ENCODE measurements at places on chromosomes 7 and 10.

DNA sequence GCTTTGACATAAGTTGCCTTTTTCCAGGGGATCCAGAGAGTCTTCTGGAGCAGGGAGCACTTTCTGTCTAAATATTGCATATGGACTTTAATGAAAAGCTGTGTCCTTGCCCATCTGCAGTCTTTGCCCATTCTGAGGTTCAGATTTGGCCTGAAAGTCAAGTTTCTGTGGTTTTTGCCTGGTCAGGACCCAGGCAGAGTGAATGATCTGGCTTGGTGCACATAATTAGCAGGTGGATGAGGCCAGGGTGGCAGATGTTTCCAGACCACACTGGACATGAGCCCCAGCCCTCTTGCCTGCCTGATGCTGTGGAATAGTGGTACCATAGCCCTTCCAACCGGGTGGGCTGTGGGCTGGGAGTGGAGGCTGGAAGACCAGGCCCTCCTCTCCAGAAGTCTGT is 11.0 kb downstream of the HECW1 start:
- DNase-seq = no peak

DNA sequence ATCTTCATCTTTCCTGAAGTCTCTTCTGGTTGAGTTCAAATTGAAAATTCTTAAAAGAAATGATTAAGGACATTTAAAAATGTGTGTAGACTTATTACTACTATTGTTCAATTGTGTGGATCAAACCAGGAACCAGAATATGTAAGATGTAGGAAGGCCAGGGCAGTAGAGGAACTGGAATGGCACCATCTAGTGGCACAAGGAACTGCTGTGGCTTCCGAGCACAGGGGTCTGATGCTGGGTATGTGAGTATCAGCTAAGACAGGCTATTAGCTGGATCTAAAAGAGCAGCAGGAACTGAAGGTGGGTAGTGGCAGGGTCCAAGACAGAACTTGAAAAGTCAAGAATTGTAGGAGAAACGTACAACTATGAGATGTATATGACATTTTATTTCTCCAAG is 247.3 kb downstream of the SEMA3A start:
- DNase-seq = no peak

DNA sequence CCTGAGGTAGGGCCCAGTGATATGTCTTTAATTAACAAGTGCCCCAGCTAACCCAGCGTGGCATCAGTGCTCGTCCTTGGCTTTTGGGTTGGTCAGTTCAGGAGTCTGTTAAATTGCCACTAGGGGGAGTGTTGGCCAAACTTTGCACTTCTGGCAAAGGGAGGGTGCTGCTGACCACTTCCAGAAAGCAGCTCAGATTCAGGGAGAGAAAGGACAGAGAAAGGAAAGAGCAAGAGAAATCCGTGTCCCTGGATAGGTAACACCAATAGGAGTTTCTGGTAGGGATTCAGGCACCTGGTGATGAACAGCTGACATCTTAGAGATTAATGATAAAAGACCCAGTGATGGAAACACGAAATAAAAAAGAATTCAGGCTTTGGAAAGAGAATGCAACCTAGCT is 243.1 kb upstream of the AOAH start:
- DNase-seq = no peak

GRCh38 chr7:47497367-47498096 is 84.4 kb downstream of the TNS3 start:
- DNase-seq = no peak

DNA sequence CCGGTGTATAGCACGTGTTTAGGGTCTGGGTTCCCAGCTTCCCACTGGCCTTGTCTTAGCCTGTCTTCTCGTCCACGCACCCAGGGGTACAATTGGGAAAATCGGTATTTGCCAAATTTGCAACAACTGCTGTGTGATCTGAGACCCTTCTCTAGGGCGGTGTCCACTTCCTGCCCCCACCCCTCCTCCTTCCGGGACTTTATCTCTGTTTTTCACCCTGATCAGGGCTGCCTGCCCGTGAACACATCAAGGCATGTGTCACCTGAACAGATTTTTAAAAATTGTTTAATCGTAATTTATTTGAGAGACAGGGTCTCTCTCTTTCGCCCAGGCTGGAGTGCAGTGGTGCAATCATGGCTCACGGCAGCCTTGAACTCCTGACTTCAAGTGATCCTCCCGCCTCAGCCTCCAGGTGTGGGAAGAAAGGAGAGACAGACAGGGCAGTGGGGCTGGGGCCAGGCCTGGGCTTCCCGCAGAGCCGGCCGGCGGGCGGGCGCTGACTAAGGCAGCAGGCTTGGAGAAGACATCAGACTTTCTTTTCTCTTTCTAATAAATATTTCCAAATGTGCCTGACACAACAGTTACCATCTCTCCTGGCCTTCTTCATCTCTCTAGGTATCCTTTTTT is 27.5 kb downstream of the ELFN1 start:
- DNase-seq = peak; percentile 47

GRCh38 chr10:126111516-126111915 is 215.2 kb downstream of the FANK1 start:
- DNase-seq = no peak

- DNase-seq = no peak
Measured at GRCh38 chr7:133781486-133782090, 345.6 kb upstream of the LRGUK start.

- DNase-seq = no peak
Measured at GRCh38 chr10:108836362-108836761, 1086.9 kb downstream of the XPNPEP1 start.

- DNase-seq = peak; percentile 72
Measured at GRCh38 chr10:27100813-27101347, 586 bp upstream of the ANKRD26 start.

DNA sequence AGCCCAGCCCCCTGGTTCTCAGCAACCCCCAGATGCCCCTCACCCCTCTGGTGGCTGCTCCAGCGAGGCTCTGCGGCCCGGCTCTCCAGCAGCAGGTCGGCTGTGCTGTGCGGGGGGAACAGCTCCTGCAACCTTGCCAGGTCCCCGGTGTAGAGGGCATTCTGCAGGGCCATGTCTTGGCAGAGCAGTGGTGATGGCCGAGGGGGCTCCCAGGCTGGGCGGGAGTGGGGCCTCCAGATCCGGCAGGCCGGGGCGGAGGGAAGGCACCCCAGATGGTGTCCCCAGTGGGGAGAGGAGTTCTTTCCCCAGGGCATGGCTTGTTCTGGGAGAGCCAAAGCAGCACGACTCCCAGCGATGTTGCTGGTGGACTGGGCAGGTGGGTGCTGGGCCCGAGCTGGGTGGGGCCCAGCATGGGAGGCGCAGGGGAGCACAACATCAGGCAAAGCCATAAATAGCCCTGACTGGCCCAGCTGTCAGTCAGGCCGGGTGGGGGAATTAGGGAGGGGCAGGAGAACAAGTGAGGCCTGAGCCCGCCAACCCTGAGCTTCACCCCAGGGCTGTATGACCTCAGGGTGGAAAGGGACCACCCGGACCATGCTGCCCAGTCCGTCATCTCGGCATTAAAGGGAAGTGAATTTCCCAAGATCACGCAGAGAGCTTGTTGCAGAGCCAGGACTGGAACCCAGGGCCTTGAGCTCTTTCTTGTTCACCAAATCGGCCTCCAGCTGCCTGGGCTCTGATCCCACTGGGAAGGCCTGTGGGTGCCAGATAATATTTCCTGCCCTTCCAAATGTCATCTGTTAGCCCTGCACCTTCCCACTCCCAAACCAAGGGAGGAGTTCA is 580 bp upstream of the ASB10 start:
- no peak for DNase-seq

Measured in activated effector memory CD4-positive, alpha-beta T cell treated with anti-CD3 and anti-CD28 coated beads, Interleukin-2, amount 50 U/mL, for 16 hours (primary cell).